ENCODE measurements at places on chromosomes 2 and 18.

DNA sequence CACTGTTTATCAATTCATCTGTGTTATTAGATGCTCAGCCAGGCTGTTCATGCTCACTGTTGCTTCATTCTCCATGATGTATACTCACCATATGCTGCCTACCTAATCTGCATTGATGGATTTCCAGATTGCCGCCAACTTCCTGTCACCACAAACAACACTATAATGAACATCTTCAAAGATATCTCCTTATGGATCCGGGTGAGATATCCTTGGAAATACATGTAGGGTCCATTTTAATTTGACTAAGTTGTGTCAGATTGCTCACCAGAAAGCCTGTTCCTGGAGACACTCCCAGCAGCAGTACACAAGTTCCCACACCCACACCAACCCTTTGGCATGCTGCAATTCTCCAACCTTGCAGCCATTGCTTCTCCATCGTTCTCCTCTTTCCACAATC lies 547.5 kb upstream of the TNP1 start:
- DNase-seq, result no peak

DNA sequence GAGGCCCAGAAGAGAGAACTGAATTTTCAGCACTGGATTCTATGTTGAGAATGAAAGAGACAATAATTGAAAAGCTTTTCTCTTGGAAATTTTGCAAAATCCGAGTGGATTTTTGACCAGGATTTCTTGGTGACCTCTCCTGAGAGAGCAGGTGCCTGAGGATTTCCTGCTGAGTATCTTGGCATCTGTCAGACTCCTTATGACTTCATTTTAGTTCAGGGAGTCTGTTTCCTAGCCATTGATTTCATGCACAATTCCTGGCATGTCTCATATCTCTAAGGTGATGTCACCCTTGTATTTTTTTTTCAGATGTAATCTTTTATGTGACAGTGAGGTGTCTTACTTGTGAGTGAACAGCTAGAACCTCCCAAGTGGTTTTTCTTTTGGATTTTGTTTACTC lies 195.9 kb downstream of the NEDD4L start:
- DNase-seq, result no peak

GRCh38 chr2:17877811-17878280 lies 621 bp upstream of the KCNS3 start:
- no peak for DNase-seq

GRCh38 chr2:216920143-216920876 lies 60.4 kb upstream of the TNP1 start:
- no peak for DNase-seq

- DNase-seq, result no peak
These were observed 311.7 kb upstream of the PKDCC start for GRCh38 chr2:41736105-41736567.
